Cardiac muscle cell (in vitro differentiated cells and primary cell): ENCODE measurements at places on chromosomes 3 and 15. TPM values are rescaled to one million over a fixed set of nuclear protein-coding genes. Genes with fewer than 3 reads are reported as not detected.

- H3K36me3 ChIP-seq: no peaks in the 10 kb centered on the region
- H3K27me3 ChIP-seq: no peaks in the 10 kb centered on the region
- DNase-seq: no peak
- peaks cover 10% of the 10 kb centered on the region for H3K4me1 ChIP-seq
- no peak overlapping the region for H3K27ac ChIP-seq
- H3K4me3 ChIP-seq: no peak overlapping the region
These were observed 106.5 kb upstream of the CRBN start for GRCh38 chr3:3286014-3286413.

GRCh38 chr3:2579206-2579605, 480.5 kb downstream of the CNTN4 start:
- no peak overlapping the region for H3K4me3 ChIP-seq
- H3K36me3 ChIP-seq: no peaks in the 10 kb centered on the region
- H3K4me1 ChIP-seq: no peaks in the 10 kb centered on the region
- no peaks in the 10 kb centered on the region for H3K27me3 ChIP-seq
- no peak for DNase-seq

- H3K27me3 ChIP-seq: peaks cover 70% of the 10 kb centered on the region
- H3K4me1 ChIP-seq: peaks cover 3% of the 10 kb centered on the region
- H3K4me3 ChIP-seq: peak overlapping the region; percentile 27
- no peak for DNase-seq
- no peak overlapping the region for H3K27ac ChIP-seq
These were observed 2.2 kb downstream of the GPR149 start for GRCh38 chr3:154427685-154428285.

GRCh38 chr3:13013994-13014754, 59.1 kb downstream of the IQSEC1 start:
- no peaks in the 10 kb centered on the region for H3K27me3 ChIP-seq
- DNase-seq: no peak
- H3K27ac ChIP-seq: no peak overlapping the region
- peaks cover 18% of the 10 kb centered on the region for H3K4me1 ChIP-seq
- H3K36me3 ChIP-seq: no peaks in the 10 kb centered on the region

DNA sequence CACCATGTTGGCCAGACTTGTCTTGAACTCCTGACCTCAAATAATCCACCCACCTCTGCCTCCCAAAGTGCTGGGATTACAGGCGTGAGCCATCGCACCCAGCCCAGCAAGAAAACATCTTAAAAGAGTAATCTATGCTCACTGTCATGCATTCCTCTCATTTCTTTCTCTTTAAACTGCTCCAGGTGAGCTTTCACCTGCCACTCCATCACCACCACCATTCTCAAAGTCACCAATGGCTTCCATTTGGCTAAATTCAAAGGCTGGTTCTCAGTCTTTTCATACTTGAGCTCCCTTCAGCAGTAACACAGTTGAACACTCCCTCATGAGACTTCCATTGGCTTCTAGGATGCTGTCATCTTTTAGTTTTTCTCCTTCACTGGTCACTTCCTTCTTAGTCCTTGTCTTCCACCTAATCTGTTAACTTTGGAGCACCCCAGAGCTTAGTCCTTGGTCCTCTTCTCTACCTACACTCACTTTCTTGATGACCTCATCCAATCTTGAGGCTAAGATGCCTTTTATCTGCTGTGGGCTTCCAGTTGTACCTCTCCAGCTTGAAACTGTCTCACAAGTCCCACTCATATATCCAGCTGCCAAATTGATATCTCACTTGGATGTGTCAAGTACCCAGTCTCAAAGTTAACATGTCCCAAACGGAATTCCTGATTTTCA, 27.0 kb upstream of the ESYT3 start:
- H3K4me3 ChIP-seq: no peak overlapping the region
- peaks cover 29% of the 10 kb centered on the region for H3K36me3 ChIP-seq
- H3K4me1 ChIP-seq: no peaks in the 10 kb centered on the region
- DNase-seq: no peak
- no peak overlapping the region for H3K27ac ChIP-seq
- no peaks in the 10 kb centered on the region for H3K27me3 ChIP-seq

DNA sequence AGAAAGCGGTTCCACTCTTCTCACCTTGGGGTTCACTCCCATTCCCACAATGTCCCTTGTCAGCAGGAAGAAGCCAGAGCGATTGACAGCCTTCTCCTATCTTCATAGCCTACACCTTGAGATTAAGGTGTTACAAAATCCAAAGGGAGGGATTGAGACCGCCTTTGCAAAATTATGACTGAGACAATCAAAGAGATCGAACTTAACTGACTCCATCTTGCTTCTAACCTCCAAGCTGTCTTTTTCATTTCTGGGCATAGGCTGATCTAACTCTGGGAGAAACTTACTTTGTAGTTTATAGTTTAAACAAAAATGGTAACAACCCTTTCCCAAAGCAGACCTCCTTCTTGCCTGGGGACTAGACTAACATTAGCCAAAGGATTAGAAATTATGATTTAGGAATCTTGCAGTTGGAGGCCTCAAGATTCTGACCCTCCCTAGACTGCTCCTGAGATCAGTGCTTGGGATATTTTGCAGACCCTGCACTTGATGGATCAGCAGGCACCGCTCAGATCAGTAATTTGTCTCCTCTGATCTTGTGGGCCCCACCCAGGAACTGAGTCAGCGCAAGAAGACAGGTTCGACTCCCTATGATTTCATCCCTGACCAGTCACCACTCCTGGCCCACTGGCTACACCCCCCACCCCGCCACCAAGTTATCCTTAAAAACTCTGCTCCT, 40.0 kb downstream of the PAQR5 start:
- no peak overlapping the region for H3K4me3 ChIP-seq
- H3K4me1 ChIP-seq: peaks cover 15% of the 10 kb centered on the region
- H3K27ac ChIP-seq: no peak overlapping the region
- H3K27me3 ChIP-seq: no peaks in the 10 kb centered on the region
- no peak for DNase-seq

DNA sequence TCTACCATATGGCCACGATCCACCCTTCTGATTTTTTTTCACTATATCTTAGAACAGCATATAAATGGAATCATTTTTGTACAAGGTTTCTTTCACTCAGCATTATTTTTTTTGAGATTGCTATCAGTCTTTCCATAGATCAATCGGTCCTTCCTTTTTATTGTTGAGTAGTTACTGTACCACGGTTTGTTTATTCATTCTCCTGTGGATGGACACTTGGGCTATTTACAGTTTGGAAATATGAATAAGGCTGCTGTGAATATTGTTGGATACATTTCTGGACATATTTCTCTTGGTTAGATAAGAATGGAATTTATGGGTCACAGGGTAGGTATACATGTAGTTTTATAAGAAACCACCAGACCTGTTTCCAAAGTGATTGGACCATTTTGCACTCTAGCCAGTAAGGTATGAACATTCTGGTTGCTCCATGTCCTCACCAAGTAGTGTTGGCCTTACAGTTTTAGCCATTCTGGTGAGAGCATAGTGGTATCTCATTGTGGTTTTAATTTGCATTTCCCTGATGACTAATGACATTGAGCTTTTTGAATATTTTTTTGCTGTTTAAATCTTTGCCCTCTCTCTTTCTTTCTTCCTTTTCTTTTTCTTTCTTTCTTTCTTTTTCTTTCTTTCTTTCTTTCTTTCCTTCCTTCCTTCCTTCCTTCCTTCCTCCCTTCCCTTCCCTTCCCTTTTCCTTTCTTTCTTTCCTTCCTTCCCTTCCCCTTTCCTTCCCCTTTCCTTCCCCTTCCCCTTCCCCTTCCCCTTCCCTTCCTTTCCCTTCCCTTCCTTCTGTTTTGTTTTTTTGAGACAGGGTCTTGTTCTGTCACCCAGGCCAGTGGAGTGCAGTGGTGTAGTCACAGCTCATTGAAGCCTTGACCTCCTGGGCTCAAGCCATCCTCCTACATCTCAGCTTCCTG, 49.2 kb downstream of the LRRK1 start:
- H3K4me3 ChIP-seq: no peak overlapping the region
- H3K27ac ChIP-seq: no peak overlapping the region
- H3K36me3 ChIP-seq: no peaks in the 10 kb centered on the region
- DNase-seq: peak; percentile 71

The ARMC8 gene
- 29.0 and 33.9 TPM in 2 replicates for total RNA-seq

- H3K27ac ChIP-seq: no peak overlapping the region
- H3K36me3 ChIP-seq: peaks cover 2% of the 10 kb centered on the region
- DNase-seq: no peak
- no peaks in the 10 kb centered on the region for H3K27me3 ChIP-seq
These were observed 41.4 kb downstream of the SORD start for GRCh38 chr15:45064386-45064785.

- H3K36me3 ChIP-seq: no peaks in the 10 kb centered on the region
- H3K4me3 ChIP-seq: no peak overlapping the region
- H3K27ac ChIP-seq: no peak overlapping the region
- peak; percentile 94 for DNase-seq
These were observed 67.5 kb downstream of the RPL22L1 start for GRCh38 chr3:170802164-170803151.

The SCN11A gene
- 0.28 and 0.60 TPM in 2 replicates for total RNA-seq

- no peaks in the 10 kb centered on the region for H3K27me3 ChIP-seq
- H3K36me3 ChIP-seq: no peaks in the 10 kb centered on the region
- H3K4me1 ChIP-seq: no peaks in the 10 kb centered on the region
- DNase-seq: no peak
- H3K27ac ChIP-seq: no peak overlapping the region
These were observed 71.3 kb upstream of the STT3B start for GRCh38 chr3:31461426-31461825.

The XCR1 gene
- total RNA-seq: not detected in 2 replicates

DNA sequence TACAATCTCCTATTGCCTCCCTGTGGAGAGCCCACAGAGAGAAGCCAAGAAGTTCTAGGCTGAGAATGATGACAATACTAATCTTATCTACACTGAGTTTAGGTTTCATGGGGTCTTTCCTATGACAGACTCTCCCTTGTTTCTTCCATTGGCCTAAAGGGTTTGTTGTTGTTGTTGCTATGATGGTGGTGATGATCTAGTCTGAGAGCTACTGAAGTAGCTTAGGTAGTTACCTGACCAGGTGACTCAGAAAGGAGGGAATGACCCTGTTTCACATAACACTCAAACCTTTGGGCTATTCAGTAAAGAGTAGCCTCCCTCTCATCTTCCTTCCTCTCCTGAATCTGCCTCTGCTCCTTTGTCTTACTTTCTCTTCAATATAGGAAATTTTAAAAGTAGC, 170.2 kb downstream of the GMNC start:
- no peaks in the 10 kb centered on the region for H3K27me3 ChIP-seq
- H3K4me3 ChIP-seq: no peak overlapping the region
- no peaks in the 10 kb centered on the region for H3K4me1 ChIP-seq
- H3K36me3 ChIP-seq: no peaks in the 10 kb centered on the region

DNA sequence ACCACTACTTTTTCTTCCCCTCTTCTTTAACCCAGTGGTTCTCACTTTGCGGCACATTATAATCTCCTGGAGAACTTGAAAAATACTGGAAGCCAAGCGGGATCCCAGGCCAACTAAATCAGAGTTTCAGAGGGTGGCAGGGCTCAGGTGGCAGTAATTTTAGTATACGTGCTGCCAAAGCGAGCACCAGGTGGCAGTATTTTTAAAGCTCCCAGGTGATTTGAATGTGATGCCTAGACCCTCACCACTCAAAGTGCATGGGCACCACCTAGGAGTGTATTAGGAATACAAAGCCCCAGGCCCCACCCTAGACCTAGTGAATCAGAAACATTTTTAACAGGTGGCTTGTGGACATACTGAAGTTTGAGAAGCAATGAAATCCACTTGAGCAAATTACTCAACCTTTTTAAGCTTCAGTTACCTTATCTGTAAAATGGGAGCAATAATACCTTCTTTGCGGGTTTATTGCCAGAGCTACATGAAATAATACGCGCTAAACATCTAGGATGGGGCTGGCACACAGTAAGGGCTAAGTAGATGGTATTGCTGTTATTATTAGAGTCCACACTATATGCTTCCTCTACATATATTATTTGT, 8.3 kb downstream of the B3GALNT1 start:
- peak; percentile 6 for DNase-seq
- no peak overlapping the region for H3K27ac ChIP-seq
- no peaks in the 10 kb centered on the region for H3K27me3 ChIP-seq
- peaks cover 17% of the 10 kb centered on the region for H3K4me1 ChIP-seq
- no peak overlapping the region for H3K4me3 ChIP-seq
- no peaks in the 10 kb centered on the region for H3K36me3 ChIP-seq

GRCh38 chr3:173055228-173055933, 85.7 kb downstream of the SPATA16 start:
- no peak overlapping the region for H3K4me3 ChIP-seq
- H3K36me3 ChIP-seq: no peaks in the 10 kb centered on the region

The CA12 gene
- total RNA-seq: 0.03 and 0.04 TPM in 2 replicates

GRCh38 chr3:160949460-160949859, 155.7 kb downstream of the B3GALNT1 start:
- H3K4me3 ChIP-seq: no peak overlapping the region
- no peaks in the 10 kb centered on the region for H3K36me3 ChIP-seq
- no peak overlapping the region for H3K27ac ChIP-seq
- H3K4me1 ChIP-seq: no peaks in the 10 kb centered on the region
- no peaks in the 10 kb centered on the region for H3K27me3 ChIP-seq

GRCh38 chr3:193774272-193774915, 181.4 kb downstream of the OPA1 start:
- H3K4me1 ChIP-seq: peaks cover 6% of the 10 kb centered on the region

- H3K4me1 ChIP-seq: peaks cover 15% of the 10 kb centered on the region
- no peak for DNase-seq
- peak overlapping the region; percentile 96 for H3K27ac ChIP-seq
- no peaks in the 10 kb centered on the region for H3K27me3 ChIP-seq
- H3K4me3 ChIP-seq: peak overlapping the region; percentile 55
These were observed 1.6 kb upstream of the DALRD3 start for GRCh38 chr3:49019941-49020329.

DNA sequence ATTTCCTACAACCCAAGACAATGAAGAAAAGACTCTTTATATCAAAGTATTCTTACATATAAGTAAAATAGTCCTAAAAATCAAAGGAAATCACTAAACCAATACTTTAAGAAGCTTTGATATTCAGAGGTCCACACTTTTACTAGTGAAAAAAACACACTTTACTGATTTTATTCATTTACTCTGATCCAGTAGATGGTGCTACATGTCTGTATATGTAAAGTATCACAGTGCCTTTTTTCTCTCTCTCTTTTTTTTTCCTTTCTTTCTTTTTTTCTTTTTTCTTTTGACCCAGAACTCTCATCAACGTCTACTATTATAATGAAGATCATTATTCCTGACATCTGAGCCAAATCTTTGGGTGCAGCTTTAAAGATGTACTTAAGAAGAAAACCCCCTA, 10.8 kb upstream of the CCDC39 start:
- no peaks in the 10 kb centered on the region for H3K36me3 ChIP-seq
- H3K27me3 ChIP-seq: no peaks in the 10 kb centered on the region
- no peak for DNase-seq
- no peak overlapping the region for H3K27ac ChIP-seq
- H3K4me3 ChIP-seq: no peak overlapping the region
- no peaks in the 10 kb centered on the region for H3K4me1 ChIP-seq

DNA sequence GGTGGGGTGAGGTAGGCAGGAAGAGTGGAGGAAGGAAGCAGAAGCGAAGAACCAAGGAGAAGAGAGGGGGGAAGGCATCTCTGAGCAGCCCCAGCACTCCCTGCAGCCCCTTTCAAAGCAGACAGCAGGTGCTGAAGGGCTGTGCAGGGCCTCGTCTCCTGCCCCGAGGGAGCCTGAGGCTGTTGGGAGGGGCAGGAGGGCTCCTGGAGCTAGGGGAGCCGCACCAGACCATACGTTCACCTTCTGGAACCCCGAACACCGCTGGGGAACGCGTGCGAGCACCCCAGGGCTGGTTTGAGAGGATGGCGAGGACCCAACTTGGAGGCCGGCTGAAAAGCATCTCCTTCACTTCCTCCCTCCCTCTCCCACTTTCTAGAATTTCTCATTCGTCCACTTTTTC, 259.8 kb downstream of the FAM43A start:
- H3K36me3 ChIP-seq: no peaks in the 10 kb centered on the region
- no peak overlapping the region for H3K27ac ChIP-seq
- DNase-seq: no peak
- H3K27me3 ChIP-seq: no peaks in the 10 kb centered on the region
- H3K4me1 ChIP-seq: no peaks in the 10 kb centered on the region

The SERF2 gene
- 865 and 1,079 TPM in 2 replicates for total RNA-seq
